Stimulated activated CD4-positive, alpha-beta T cell treated with anti-CD3 and anti-CD28 coated beads, Interleukin-15, amount 100 ng/mL, for 1 hour (primary cell): ENCODE measurements at places on chromosomes 4 and X.

DNA sequence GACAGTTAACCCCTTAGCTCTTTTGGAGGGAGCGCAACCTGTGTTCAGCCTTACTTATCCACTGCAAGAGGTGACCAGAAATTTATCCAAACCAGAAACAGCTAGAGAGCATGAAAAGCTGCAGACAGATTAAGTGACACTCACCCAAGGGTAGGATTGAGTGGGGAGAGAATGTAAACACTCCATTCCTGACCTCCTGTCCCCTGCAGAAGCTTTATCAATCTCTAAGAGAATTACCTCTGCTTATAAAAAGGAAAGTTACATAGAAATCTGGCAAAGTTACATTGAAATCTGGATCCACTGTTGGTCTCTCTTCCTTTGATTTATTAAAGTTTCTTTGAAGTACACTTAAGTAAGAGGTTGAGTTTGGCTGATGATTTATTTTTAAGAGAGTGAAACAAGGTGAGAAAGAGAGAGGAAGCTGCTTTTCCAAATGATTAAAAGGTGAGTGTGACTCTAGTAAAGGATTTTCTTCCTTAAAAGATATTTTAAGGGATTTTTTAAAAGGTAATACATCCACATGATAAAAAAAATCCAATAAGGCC, 112.3 kb downstream of the ANAPC4 start:
- DNase-seq, result no peak

GRCh38 chrX:85203461-85203970, 40.1 kb downstream of the SATL1 start:
- DNase-seq, result no peak

GRCh38 chr4:82515705-82516104, 46.1 kb downstream of the TMEM150C start:
- DNase-seq, result no peak

GRCh38 chrX:138648568-138648967, 62.9 kb downstream of the FGF13 start:
- DNase-seq, result no peak

GRCh38 chr4:54104907-54105306, 4.9 kb downstream of the GSX2 start:
- no peak for DNase-seq

- DNase-seq, result no peak
These were observed 97.5 kb downstream of the FANCB start for GRCh38 chrX:14775416-14775815.

GRCh38 chr4:6424425-6424824, 48.0 kb downstream of the PPP2R2C start:
- DNase-seq, result no peak

GRCh38 chrX:63889001-63889400, 104.0 kb upstream of the ARHGEF9 start:
- DNase-seq, result no peak

GRCh38 chrX:66635360-66635759, 3.5 kb downstream of the EDA2R start:
- no peak for DNase-seq

DNA sequence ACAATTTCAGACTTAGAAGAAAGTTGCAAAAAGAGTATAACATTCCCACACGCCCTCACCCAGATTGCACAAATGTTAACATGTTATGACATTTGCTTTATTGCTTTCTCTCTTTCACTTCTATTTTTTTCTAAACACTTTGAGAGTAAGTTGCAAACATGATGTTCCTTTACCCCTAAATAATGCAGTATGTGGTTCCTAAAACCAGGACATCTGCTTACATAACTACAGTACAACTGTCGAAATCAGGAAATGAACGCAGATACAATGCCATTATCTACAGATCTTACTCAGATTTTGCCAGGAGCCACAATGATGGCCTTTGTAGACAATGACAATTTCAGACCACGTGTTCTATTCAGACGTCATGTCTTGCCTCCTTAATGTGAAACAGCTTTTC, 22.4 kb downstream of the SH3TC1 start:
- DNase-seq, result no peak

DNA sequence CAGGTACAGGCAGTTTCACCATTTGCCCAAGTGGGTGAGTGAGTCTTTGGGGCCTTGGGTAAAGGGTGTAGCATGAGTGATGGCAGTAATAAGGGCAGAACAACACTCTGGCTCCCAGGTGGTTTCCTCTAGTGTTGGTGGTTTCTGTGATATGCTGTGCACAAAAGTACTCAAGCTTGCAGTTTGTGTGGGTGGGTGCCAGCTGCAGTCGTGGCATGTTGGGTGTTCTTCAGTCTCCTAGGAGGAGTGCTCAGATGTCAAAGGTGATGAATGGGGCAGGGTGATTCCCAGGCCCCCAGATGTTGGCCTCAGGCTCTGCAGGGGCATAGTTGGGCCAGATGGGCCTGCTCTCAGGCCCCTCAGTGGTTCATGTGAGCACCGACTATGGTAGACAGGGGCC, 166.1 kb upstream of the KLF8 start:
- no peak for DNase-seq

DNA sequence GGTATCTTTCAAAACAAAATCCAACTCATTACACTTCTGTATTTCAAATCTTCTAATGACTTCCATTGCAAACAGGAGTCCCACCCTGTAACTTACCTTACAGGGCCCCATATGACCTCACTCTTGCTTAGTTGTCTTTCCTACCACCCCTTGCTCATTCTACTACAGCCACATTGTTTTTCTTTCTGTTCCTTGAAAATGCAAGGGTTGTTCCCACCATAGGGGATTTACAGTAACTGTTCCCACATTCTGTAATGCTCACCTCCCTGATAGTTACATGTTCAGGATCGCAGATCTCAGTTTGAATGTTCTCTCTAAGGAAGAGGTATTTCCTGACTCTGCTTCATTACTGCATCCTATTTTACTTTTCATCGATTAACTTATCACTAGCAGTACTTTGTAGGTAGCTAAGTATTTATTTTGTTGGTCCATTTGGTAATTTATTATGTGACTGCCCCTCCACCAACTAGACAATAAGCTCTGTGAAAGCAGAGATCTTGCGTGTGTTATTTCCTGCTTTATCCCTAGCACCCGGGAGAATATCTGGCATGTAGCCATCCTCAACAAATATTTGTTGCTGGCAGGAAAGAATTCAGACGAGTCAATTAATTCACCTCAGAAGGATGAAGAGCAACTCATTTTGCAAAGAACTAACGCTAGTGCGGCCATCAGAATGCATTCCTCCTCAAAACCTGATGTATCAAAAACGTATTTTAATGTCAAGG, 21.4 kb downstream of the MAOB start:
- no peak for DNase-seq

DNA sequence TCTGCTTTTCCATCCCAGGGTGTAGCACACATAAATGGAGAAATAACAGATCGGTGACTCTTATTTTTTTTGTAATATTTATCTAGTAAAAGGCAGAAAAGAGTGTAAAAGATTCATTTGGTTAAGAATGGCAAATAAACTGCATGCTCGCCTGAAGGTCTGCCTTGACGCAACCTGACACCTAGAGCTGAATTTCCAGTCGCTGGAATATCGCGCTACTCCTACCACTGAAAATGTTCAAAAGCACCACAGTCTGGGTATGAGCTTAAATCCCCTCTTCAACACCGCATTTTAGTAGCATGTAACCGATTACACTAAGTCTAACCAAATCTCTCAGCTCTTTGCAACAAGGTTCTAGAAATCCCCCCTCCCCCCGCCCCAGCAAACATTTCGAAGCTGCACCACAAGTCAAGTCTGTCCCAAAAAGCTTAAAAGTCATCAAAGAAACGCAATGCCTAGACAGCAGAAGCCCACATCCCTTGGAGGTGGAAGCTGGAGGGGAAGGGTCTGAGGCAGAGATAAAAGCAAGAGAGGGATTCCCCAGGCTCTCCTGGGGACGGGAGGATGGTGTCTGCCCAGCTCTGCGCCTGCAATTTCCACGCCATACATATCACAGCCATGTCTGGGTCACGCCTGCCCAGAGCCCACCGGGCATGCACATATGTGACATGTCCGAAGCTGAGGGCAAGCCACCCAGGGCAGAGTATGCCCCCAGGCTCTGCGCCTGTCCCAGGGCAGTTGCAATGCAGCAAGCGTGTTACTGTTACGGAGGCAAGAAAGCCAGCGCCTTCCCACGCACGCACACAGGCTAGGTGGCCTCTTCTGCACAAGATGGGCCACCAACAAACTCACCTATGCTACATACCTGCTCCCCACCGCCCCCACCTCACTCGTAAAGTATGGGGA, 1.4 kb downstream of the FGF13 start:
- no peak for DNase-seq

DNA sequence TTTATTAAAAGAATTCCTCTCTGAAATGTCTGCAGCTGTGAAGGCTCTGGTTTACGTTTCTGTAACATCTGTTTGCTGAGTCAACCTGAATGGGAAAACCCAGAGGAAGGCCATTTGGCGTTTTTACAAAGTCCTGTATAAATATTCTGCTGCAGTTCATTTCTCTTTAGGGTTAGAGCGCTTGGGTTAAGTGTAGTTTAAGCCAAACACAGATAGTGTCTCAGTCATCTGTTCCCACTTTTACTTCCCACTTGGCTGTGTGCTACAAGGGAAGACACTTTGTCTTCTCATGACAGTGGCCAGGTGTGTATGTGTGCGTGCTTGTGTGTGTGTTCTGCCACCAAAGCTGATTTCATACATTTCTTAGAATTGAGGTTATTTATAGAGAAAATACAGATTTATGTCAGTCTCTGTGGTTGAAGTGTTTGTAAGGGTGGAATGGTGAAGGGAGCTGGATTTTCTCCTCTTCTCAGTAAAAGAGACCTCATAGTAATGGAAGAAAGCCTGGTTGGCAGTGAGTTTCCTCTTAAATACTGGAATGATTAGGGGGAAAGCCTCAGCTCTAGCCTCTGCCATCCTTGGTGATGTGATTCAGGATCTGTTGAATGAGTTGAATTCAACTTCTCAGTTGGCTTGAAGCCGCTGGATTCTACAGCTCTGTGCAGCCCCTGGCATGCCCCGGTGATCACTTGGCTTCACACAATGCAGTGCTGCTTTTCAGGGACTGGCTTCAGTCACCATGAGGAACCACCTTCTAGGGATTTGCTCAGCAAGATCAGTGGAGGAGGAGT, 50.6 kb downstream of the JADE1 start:
- DNase-seq, result no peak

- no peak for DNase-seq
These were observed 102.1 kb downstream of the AREG start for GRCh38 chr4:74547042-74547441.

DNA sequence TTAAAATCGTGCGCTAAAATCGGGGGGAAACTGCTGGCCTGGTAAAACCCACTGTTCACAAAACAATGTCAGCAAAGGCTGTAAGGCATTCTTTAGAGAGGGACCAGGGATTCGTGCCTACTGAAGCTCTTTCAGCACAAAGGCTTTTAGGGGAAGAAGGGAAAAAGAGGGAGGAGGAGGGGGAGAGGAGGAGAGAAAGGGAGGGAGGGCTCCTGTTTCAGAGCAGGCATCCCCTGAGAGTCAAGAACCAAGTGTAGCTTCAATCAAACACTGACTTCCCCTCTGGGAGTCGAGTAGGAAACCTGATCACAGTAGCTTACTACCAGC, 9.5 kb downstream of the BCOR start:
- DNase-seq, result no peak

- no peak for DNase-seq
These were observed 93.6 kb upstream of the PTPN13 start for GRCh38 chr4:86500527-86500926.

DNA sequence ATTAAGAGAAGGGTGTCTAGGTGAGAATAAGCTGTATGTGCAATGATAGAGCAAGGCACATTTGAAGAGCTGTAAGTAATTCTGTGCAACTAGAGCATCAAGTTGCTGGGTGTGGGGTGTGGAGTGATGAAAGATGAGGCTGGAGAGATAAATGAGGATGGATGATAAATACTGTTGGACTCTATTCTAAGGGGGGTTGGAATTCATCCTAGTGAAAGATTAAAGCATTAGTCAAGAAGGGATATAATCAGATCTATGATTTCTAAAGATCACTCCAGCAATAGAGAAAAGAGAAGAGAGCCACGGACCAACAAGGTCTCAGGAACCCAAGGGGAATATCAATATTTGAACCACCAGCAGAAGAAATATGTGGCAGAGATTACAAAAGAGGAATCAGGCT, 415.0 kb upstream of the RPS6KA3 start:
- no peak for DNase-seq

GRCh38 chr4:19924761-19925160, 326.9 kb upstream of the SLIT2 start:
- DNase-seq, result no peak

DNA sequence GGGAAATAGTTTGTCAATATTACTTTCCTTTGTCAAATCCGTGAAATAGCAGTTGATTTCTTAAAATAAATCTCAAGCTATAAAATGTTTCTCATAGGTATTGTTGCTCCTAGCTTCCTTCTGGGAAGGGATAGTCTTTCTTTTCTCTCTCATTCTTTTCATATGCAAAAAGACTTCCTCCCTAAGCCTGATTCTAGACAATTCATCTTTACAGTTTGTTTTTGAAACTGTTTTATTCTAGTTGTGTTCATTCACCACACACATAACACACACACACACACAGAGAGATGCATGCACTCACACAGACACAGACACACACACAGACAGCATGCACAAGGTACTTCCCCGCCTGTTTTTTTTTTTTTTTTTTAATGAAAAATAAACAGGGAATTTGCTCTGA, 18.2 kb downstream of the GLRA3 start:
- DNase-seq, result no peak

DNA sequence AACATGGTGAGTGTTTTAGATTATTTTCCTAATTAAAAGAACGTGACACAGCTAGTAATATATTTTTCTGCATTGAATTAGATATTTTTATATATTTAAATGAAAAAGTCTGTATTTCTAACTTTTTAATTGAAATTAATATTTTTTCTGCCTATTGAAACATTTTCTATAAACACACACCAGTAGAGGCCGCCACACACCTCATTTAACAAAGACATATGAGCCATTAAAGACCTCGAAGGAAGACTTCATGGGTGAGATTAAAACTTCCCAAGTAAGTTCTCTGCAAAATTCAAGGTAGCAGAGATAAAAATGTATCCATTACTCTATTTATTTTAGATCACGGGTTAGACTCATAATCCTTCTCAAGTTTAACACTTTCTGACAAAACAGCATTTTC, 8.3 kb downstream of the SLITRK2 start:
- no peak for DNase-seq

- DNase-seq, result no peak
These were observed 13.5 kb downstream of the CTAG1B start for GRCh38 chrX:154605566-154605965.

GRCh38 chr4:73764513-73764912, 24.1 kb downstream of the CXCL8 start:
- DNase-seq, result no peak

- no peak for DNase-seq
These were observed 915.4 kb downstream of the CENPC start for GRCh38 chr4:66629927-66630326.

DNA sequence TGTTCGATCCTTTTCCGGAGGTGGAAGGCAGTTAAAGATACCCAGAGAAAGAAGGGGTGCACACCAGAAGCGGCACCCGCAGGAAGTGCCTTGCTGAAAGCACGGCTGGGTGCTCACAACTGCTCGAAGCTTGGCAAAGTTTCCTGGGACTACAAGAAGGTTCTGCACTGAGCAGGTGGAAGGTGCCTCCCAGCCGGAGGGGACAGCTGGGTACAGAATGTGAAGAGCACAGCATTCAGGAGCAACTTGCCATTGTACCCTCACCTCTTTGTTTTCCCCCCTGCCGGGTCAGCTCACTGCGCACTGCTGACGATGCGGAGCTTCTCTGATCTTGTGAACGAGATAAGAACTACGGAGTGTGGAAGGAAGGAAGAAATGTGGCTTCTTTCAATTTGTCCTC, 289.2 kb downstream of the FBXW7 start:
- no peak for DNase-seq
